ENCODE measurements at places on chromosomes 5 and 9.

DNA sequence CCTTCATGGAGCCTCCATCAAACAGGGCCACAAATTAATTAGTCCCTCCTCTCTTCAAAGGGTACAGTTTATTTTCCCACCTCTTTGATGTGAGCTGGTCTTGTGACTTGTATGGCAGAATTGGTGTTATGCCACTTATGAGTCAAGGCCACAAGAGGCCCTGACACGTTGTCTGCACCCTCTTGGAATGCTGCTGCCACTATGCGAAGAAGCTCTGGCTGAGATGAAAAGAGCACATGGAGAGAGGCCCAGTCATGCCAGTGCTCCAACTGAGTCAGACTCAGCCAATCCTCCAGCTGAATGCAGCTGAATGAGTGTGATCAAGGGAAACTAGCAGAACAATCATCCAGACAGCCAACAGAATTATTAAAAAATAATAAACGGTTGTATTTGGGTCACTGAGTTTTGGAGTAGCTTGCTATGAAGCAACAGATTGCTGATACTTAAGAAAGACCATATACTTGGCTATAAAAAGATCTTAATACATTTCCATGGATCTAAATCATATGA is 128.3 kb downstream of the MARCHF11 start:
- ATAC-seq, result no peak

DNA sequence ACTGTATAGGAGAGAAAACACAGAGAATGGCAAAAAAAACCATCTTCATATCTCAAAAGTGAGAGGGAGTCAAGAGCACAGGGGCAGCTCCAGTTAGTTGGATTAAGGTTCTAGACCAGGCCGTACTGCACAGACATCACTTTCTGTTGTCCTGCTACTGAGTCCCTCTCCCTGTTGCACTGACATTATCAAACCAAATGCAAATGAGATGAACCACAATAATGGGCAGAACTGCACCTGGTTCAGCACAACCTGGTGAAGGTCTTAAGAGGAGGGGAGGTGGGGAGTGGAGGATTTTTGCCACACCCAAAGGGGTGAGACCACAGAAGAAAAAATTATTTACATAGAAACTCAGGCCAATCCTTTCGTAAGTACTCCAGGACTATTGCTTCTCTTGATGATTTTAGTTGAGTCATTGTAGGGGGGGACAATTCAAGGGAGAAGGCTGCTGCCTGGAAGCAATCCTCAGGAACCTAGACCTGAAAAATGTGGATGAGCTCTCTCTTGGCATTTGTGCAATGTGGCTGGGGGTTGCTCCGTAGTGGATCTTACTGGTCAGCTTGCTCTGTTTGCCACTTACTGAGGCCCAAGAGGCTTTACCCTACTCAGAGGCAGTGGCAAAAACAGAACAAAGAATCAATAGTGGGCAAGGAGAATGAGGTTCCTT is 94.5 kb upstream of the PPP1R2B start:
- ATAC-seq, result no peak

DNA sequence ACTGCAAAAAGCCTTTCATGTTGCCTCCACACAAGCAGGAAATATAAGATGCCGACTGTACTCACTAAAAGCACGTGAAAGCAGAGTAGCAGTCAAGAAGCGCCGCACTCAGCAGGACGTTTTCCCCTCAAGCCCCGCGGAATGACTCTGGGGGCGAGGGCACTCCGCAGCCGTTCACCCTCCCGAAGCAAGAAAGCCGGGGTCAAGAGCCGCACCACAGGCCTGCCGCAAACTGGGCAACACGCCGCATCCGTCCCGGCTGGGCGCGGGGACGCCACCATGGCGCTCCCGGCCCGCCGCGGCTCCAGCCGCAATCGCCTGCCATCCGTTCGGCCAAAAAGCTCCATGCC is 364 bp downstream of the RPS6 start:
- ATAC-seq, result peak; percentile 61

DNA sequence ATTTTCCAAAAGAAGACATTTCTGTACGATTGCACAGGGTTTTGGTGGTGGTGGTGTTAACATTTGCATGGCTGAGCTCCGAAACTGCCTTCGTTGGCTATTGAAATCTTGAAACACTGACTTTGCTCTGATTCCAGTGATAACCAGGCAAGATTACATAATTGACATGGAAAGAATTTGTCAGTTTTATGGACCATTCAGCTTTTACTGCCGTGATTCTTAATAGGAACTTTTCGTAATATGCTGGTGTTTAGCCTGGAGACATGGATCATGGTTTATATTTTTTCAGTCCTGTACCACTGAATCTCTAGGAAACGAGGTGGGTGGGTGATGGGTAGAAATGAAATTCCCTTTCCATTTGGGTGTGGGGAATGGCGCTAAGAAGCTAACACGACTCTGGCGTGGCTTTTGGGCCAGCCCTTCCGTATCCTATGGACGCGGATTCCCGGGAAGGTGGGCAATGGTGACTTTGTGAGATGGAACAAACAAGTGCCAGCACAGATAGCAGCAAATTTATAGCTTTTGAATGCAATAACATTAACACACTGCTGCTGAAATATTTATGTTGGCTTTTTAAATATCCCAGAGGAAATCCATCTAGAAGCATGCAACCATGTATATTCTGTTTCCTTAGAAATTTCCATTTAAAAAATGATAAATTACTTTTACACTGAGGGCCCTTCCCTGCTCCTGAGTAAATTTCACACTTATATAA is 36.8 kb downstream of the LIX1 start:
- no peak for ATAC-seq

- no peak for ATAC-seq
Measured at GRCh38 chr5:166431456-166431855, 1860.0 kb upstream of the WWC1 start.

DNA sequence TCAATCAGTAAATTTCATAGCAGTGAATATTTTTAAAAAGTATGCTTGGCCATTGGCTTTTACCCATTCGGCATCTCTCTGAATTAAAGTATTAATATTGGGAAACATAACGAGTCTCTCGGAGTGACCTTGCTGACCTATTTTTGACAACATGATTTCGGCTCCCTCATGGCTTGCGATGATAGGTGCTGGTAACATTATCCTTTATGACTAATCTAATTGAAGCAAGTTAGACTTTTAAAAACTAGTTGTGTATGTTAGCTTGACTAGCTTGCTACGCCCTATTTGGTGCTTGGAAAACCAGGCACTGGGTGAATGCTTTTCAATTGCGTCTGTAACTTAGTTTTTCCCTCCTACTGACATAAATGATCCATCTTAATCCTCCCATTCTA is 1.1 kb downstream of the ZNF366 start:
- ATAC-seq, result no peak

DNA sequence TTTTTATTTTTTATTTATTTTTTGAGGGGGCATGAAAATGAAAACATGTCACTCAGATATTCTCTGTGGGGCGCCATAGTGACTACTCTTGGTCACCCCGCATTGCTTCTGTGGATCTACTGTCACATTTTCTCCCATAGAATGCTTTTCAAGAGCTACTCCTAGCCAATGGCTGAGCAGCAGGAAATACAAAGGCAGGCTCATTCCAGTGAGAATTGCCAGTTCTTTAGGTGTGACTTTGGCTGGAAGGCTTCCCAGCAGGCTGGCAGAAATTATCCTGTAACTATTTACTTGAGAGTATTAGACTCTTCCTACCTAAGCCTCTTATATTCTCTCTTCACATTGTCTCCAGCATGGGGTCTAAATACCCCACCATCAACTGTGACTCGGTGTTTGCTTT is 21.0 kb upstream of the PTPRD start:
- ATAC-seq, result no peak

DNA sequence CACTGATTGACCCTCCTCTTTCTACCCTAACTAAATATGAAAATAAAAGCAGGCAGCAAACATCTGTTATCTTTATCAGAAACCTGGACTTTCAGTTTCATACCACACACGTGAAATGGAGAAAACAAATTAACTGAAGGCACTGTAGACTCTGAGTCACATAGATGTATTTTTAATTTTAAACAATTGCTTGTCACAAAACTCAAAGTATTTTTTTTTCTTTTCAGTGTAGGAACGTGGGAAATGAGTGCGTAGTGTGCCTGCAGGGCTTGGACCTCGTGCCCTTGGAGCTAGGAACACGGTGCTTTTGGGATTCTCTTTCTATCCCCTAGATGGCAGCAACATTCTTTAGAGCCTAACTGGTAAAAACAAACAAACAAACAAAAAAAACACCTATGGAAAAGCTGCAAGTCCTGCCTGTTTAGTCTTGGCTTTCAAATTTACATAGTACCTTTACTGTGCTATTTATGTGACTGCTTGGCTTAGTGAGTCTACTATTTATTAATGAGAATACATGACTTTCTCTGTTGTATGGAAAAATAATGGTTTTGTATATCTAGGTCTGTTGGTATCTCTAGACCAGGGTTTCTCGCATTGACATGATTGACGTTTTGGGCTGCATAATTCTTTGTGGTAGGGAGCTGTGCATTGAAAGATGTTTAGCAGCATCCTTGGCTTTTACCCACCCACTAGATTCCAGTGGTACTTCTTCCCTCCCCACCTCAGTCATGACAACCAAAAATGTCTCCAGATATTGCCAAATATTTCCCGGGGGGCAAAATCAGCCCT is 16.8 kb upstream of the ACTBL2 start:
- peak; percentile 22 for ATAC-seq

- no peak for ATAC-seq
Measured at GRCh38 chr9:19224563-19224962, 5.9 kb upstream of the DENND4C start.

GRCh38 chr9:134435550-134436378 is 109.5 kb downstream of the RXRA start:
- no peak for ATAC-seq

DNA sequence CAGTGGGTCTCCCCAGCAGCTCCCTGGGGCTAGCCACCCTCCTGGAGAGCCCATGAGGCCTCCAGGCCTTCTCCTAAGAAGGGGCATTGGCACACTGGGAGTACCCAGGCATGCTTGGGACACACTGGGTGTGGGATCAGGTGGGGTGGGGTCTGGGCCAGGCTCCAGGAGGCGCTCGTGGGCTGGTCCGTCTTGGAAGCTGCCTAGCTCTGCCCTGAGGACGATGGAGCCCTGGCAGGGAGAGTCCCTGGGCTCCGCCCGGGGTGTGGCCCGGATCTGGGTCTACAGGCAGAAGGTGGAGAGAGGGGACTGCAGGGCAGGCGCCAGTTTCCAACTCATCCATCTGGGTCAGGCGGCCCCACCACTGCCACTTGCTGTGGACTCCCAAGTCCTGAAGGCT is 2.4 kb downstream of the PRRX2 start:
- ATAC-seq, result no peak

GRCh38 chr5:124979251-124979650 is 232.8 kb upstream of the ZNF608 start:
- ATAC-seq, result no peak

DNA sequence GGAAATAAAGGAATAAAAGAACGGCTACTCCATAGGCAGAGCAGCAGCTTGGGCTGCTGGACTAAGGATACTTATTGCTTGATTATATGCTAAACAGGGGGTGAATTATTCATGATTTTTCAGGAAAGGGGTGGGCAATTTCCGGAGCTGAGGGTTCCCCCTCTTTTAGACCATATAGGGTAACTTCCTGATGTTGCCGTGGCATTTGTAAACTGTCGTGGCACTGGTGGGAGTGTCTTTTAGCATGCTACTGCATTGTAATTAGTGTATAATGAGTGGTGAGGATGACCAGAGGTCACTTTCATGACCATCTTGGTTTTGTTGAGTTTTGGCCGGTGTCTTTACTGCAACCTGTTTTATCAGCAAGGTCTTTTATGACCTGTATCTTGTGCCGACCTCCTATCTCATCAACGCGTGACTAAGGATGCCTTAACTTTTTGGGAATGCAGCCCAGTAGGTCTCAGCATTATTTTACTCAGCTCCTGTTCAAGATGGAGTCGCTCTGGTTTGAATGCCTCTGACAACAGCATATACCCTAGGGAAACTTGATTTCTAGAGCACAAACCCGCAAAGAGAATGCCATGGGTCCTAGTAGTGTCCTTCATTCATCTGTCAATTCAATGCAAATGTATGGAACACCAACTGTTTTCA is 47.8 kb upstream of the PWWP2A start:
- no peak for ATAC-seq
